ENCODE measurements at places on chromosomes 13 and 19. TPM values are rescaled to one million over a fixed set of nuclear protein-coding genes. Genes with fewer than 3 reads are reported as not detected.

DNA sequence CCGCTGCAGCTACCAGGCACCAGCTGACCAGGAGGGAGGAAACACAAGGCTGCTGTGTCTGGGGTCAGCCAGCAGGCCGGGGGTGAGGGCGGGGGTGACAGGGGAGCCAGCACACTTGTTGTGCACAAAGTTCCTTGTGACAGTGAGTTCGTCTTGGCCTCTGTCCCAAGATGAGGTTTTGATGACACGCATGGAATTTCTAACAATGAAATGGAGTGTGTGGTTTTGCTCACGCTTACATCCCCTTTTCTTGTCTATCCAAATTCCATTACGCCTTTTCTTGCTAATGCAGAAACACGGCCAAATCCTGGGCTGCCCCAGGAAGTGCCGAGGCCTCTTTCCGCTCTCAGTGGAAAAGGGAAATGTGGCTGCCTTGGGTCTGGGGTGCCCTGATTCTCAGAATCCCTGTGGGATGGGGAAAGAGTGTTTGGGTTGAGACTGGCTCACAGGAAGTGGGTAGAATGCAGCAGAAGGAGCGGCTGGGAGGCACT is 73.8 kb downstream of the GADD45B start:
- H3K27me3 ChIP-seq = no peaks in the 10 kb centered on the region
- no peak overlapping the region for H3K27ac ChIP-seq
- peaks cover 46% of the 10 kb centered on the region for H3K4me1 ChIP-seq
- H3K36me3 ChIP-seq = no peaks in the 10 kb centered on the region
- H3K4me3 ChIP-seq = no peak overlapping the region
- no peak for DNase-seq

GRCh38 chr13:78067290-78067689 is 148.7 kb upstream of the EDNRB start:
- no peaks in the 10 kb centered on the region for H3K27me3 ChIP-seq
- H3K4me3 ChIP-seq = no peak overlapping the region
- DNase-seq = no peak
- H3K4me1 ChIP-seq = no peaks in the 10 kb centered on the region
- H3K36me3 ChIP-seq = no peaks in the 10 kb centered on the region
- H3K27ac ChIP-seq = no peak overlapping the region

- H3K27ac ChIP-seq = no peak overlapping the region
- H3K4me1 ChIP-seq = peaks cover 2% of the 10 kb centered on the region
- peaks cover 40% of the 10 kb centered on the region for H3K27me3 ChIP-seq
- no peaks in the 10 kb centered on the region for H3K36me3 ChIP-seq
Observed at GRCh38 chr13:33349986-33350826, 64.7 kb upstream of the STARD13 start.

GRCh38 chr19:6087074-6087571 is 23.2 kb downstream of the RFX2 start:
- H3K36me3 ChIP-seq = peaks cover 2% of the 10 kb centered on the region
- H3K4me1 ChIP-seq = peaks cover 26% of the 10 kb centered on the region
- no peaks in the 10 kb centered on the region for H3K27me3 ChIP-seq
- peak; percentile 65 for DNase-seq
- peak overlapping the region; percentile 66 for H3K4me3 ChIP-seq

DNA sequence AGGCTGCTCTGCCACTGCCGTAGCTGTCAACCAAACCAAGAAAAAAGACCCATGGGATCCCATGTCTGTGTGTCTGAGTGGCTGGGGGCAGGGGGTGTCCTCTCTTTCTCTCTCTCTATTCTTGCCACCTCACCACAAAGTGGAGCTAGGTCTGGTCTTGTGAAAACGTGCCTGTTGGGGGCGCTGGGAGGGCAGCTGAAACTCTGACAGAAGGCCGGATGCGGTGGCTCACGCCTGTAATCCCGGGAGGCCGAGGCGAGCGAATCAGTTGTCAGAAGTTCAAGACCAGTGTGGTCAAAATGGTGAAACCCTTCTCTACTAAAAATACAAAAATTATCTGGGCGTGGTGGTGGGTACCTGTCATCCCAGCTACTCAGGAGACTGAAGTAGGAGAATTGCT is 29.2 kb downstream of the ZNF146 start:
- no peak overlapping the region for H3K4me3 ChIP-seq
- H3K27me3 ChIP-seq = peaks cover 6% of the 10 kb centered on the region
- peaks cover 28% of the 10 kb centered on the region for H3K36me3 ChIP-seq
- no peaks in the 10 kb centered on the region for H3K4me1 ChIP-seq
- no peak overlapping the region for H3K27ac ChIP-seq

GRCh38 chr19:14496834-14497227 is 904 bp upstream of the GIPC1 start:
- DNase-seq = no peak
- H3K36me3 ChIP-seq = peaks cover 7% of the 10 kb centered on the region
- peaks cover 35% of the 10 kb centered on the region for H3K4me1 ChIP-seq
- peak overlapping the region; percentile 50 for H3K27ac ChIP-seq
- peak overlapping the region; percentile 64 for H3K4me3 ChIP-seq
- H3K27me3 ChIP-seq = peaks cover 2% of the 10 kb centered on the region

DNA sequence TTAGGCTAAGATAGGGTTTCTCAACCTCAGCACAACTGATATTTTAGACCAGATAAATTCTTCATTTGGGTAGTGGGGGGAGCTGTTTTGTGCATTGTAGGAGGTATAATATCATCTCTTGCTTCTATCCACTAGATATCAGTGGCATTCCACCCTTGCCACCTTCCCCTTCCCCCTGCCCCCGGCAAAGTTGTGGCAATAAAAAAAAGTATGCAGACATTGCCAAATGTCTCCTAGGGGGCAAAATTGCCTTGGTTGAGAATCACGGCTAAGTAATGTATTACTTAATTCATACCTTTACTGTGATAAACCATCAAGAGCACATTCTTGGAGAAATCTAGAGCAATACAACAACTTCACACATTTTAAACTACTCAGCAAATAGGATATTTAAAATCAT is 51.4 kb downstream of the UBL3 start:
- H3K27ac ChIP-seq = no peak overlapping the region
- no peaks in the 10 kb centered on the region for H3K27me3 ChIP-seq
- no peak for DNase-seq
- no peaks in the 10 kb centered on the region for H3K36me3 ChIP-seq

GRCh38 chr13:100075700-100076587 is 12.9 kb upstream of the PCCA start:
- no peak for DNase-seq
- no peak overlapping the region for H3K4me3 ChIP-seq
- no peaks in the 10 kb centered on the region for H3K27me3 ChIP-seq
- no peaks in the 10 kb centered on the region for H3K4me1 ChIP-seq
- H3K27ac ChIP-seq = no peak overlapping the region

GRCh38 chr19:16088351-16089009 is 12.2 kb downstream of the TPM4 start:
- no peak for DNase-seq
- no peaks in the 10 kb centered on the region for H3K27me3 ChIP-seq

DNA sequence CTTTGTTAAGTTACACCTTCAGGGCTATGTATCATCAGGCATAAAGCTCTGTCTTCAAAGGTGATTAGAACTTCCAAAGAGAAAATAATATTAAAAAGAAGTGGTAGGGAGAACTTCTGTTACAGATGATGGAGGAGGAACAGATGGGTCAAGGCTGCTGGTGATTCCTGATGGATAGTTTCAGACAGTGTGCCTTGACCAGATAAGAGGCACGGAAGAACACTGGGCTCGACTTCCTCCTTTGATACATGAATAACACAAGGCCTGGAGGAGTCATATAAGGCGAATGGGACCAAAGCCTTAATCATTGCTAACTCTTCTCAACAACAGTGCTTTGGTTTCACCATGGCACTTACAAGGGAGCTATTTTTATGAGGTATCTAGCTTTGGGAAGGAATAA is 128.1 kb upstream of the RXFP2 start:
- no peaks in the 10 kb centered on the region for H3K27me3 ChIP-seq
- DNase-seq = no peak
- no peak overlapping the region for H3K4me3 ChIP-seq
- no peaks in the 10 kb centered on the region for H3K4me1 ChIP-seq
- no peaks in the 10 kb centered on the region for H3K36me3 ChIP-seq
- no peak overlapping the region for H3K27ac ChIP-seq

DNA sequence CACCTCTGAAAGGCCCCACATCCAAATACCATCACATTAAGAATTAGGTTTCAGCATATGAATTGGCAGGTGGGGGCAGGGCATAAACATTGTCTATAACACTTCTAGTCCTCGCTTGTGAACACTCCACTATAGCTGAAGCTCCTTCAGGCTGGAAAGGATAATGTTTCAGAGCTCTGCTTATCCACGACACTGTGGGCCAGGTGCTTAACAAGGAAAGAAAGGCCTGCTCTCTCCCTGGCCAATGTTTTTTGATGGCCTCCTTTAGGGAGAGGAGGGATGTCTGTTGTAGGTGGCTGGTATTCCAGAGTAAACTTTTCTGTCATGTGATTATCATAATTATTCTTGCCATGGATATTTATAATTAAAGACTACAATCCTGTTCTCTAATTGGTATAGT is 86.4 kb downstream of the CCNA1 start:
- no peak overlapping the region for H3K27ac ChIP-seq
- no peaks in the 10 kb centered on the region for H3K36me3 ChIP-seq
- H3K4me3 ChIP-seq = no peak overlapping the region

DNA sequence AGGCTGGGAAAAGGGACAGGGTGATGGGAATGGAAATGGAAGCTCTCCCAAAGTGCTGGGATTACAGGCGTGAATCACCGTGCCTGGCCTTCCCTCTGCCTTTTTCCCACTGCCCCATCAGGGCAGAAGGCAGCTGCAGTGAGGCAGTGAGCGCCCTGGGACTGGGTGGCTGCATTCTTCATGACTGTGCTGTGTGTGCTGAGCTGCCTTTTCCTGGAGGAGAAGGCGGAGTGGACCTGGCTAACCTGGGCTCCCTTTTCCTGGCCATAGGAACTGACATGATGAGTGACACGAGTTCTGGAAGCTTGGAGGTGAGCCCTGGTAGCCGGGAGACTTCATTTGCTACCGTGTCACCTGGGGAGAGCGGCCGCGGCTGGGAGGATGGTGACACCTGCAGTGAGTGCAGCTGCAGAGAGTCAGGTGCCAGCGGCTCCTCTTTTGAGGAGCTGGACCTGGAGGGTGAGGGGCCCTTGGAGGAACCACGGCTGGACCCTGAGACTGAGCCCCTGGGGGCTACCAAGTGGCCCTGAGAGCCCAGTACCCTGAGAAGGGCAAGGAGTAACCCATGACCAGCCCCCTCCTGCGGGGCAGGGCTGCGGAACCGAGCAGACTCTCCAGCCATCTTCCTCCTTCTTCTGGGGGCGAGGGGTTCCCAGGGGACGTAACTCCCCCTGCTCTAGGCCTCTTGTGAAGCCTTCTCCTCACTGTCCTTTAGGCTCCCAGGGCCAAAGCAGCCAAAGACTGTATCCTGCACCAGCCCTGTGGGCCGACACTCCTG is 26.3 kb upstream of the ZNF492 start:
- H3K4me1 ChIP-seq = no peaks in the 10 kb centered on the region
- no peak for DNase-seq
- H3K27me3 ChIP-seq = no peaks in the 10 kb centered on the region
- no peak overlapping the region for H3K27ac ChIP-seq
- H3K36me3 ChIP-seq = no peaks in the 10 kb centered on the region

- peak overlapping the region; percentile 28 for H3K4me3 ChIP-seq
- H3K4me1 ChIP-seq = peaks cover 48% of the 10 kb centered on the region
Observed at GRCh38 chr19:54707962-54708361, 16.3 kb upstream of the KIR3DL3 start.

GRCh38 chr19:4641132-4641531 is 1.8 kb downstream of the TNFAIP8L1 start:
- peak overlapping the region; percentile 34 for H3K4me3 ChIP-seq
- no peaks in the 10 kb centered on the region for H3K27me3 ChIP-seq
- H3K36me3 ChIP-seq = peaks cover 5% of the 10 kb centered on the region
- no peak for DNase-seq

- DNase-seq = no peak
- H3K27ac ChIP-seq = peak overlapping the region; percentile 95
- peaks cover 87% of the 10 kb centered on the region for H3K4me1 ChIP-seq
Observed at GRCh38 chr19:40802300-40803169, 3.5 kb downstream of the EGLN2 start.

ZNF540 gene
- total RNA-seq = 1.4 TPM

TPTE2 gene
- total RNA-seq = not detected

SMARCA4 gene
- 115 TPM for total RNA-seq

ZNF329 gene
- total RNA-seq = 5.7 TPM

LINGO3 gene
- 0.76 TPM for total RNA-seq

TEKTIP1 gene
- 8.3 TPM for total RNA-seq

CPB2 gene
- total RNA-seq = not detected

ZNF566 gene
- total RNA-seq = 6.2 TPM

SLC7A9 gene
- total RNA-seq = 0.58 TPM

Measured in activated CD8-positive, alpha-beta T cell treated with anti-CD3 and anti-CD28 coated beads, Interleukin-2, amount 10 ng/mL, durations not matched to agents 7 days and 5 days (primary cell).